ENCODE measurements at places on chromosomes 4 and X.

DNA sequence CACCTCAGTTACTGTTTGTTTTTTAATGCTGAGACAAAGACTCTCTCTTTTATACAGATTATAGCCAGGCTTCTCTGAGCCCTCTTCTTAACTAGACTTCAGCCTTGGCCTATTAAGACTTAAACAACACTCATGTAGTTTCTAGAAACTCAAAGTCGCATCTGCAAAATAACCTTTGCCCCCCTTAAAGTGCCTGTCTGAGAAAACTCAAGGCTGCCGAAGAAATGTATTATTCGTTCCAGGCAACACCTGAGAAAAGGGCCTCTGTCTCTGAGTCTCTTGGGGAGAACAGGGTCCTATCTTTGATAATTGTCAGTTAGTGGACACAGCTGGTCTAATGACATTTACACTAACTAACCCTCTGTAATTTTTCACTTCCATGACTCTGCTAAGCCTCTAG, 60.8 kb upstream of the HPGD start:
- DNase-seq: no peak

DNA sequence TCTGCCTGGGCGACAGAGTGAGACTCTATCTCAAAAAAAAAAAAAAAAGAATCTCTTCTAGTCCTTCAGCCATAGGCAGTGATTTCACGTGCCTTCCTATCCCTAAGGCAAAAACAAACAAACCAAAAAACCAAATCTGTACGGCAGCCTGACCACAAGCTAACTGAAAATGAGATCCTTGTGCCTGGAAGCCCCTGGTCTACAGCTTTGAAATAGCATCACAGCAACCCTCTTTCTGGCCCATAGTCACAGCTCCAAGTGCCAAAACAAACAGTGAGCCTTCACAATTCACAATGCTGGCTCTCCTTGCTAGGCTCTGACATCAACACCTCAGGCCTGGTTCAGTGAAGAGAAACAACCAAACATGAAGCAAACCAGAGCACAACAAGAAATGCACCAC, 46.1 kb downstream of the TMEM150C start:
- DNase-seq: no peak

DNA sequence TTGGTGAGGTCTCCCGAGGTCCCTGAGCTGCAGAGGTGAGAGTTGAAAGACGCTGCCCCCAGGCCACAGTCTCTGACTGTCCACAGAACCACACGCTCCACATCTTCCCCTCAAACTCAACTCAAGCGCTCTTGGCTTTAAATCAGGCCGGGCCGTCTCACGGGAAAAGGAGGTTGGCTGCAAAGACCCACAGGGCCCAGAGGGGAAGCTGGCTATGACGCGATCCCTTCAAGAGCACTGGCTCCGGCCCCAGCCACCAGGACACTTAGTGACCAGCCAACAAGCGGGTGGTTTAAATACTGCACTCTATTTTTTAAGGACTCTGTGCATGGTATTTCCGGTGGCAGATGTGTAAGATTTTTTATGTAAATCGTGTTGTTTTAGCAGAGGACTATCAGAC, 19.9 kb downstream of the LRPAP1 start:
- no peak for DNase-seq

- DNase-seq: no peak
Observed at GRCh38 chr4:142278171-142278570, 567.9 kb downstream of the INPP4B start.

DNA sequence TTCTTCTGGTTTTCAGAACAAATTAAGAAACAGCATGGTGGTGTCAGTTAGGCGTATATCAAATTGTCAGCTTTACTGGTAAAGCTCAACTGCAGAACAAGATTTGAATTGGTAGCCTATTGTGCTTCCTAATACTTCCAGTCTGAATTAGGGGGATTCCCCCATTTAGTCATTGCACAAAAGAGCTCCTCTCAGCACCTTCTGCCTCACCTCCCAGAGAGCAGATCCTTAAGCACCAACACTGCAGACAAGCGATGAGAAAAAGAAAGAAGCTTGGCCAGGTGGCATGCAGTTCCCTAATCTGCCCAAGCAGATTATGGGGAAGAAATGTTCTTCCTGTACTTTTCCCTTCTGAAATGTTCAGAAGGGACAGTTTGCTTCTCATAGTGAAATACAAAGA, 9.2 kb downstream of the MAP9 start:
- no peak for DNase-seq

Data from stimulated activated CD8-positive, alpha-beta memory T cell treated with anti-CD3 and anti-CD28 coated beads, Interleukin-7, amount 100 ng/mL, for 1 hour (primary cell).